ENCODE measurements at places on chromosomes 16 and 17.

GRCh38 chr17:17134957-17135333, 71.2 kb downstream of the PLD6 start:
- no peak for DNase-seq

- DNase-seq: no peak
Observed at GRCh38 chr16:51143196-51143977, 7.7 kb downstream of the SALL1 start.

DNA sequence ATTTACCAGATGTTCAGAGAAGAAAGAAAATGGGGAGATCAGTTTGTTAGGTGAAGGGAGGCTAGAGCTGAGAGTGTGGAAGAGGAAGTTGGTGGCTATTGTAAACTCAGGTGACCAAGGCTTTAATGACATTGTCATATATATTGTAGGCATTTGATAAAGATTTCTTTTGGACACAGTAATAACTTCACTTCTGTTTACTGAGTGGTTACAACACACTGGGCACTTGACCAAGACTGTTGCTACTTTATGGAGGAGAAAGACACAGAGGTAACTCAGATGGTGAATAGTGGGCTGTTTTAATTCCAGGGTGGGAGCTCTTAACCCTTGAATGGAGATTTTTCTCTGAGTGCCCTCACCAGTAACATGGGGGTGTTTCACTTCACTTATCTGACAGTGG, 46.0 kb downstream of the TNRC6A start:
- no peak for DNase-seq

DNA sequence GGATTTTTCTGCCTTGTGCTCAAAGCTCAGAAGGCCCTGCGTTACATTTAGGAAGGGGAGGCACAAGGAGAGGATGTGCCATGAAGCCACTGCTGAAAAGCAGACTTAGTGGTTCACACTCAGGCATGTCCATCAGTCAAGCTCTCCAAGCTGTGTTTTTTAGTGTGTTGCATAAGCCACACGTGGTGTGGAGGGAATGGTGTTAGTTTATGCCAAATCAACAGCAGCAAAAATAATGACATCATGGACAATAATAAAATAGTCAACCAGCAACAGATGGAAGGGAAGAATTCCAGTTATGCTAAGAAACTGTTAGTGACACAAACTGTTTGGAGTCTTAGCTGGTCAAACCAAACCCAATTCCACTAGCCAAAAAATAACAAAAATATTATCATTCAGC, 438.3 kb downstream of the NPIPA7 start:
- no peak for DNase-seq

DNA sequence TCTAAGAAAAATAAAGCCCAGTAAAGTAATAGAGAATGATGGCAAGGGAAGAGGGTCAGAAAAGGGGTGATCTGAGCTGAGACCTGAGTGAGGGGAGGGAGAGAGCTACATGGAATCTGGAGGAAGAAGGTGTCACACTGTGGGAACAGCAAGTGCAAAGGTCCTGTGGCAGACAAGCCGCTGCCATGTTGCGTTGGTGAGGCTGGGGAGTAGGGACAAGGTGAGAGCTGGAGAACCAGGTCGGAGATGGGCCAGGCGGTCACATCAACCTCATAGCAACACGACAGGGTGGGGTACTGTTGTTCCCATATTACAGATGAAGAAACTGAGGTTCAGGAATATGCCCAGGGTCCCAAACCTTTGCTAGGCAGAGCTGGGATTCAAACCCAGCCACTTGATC, 16.6 kb upstream of the CALB2 start:
- no peak for DNase-seq

GRCh38 chr17:58267347-58268324, 13.1 kb downstream of the MPO start:
- no peak for DNase-seq

GRCh38 chr16:80040814-80041213, 440.3 kb upstream of the MAF start:
- no peak for DNase-seq

- DNase-seq: no peak
Observed at GRCh38 chr17:49577963-49578362, 2.3 kb downstream of the NXPH3 start.

DNA sequence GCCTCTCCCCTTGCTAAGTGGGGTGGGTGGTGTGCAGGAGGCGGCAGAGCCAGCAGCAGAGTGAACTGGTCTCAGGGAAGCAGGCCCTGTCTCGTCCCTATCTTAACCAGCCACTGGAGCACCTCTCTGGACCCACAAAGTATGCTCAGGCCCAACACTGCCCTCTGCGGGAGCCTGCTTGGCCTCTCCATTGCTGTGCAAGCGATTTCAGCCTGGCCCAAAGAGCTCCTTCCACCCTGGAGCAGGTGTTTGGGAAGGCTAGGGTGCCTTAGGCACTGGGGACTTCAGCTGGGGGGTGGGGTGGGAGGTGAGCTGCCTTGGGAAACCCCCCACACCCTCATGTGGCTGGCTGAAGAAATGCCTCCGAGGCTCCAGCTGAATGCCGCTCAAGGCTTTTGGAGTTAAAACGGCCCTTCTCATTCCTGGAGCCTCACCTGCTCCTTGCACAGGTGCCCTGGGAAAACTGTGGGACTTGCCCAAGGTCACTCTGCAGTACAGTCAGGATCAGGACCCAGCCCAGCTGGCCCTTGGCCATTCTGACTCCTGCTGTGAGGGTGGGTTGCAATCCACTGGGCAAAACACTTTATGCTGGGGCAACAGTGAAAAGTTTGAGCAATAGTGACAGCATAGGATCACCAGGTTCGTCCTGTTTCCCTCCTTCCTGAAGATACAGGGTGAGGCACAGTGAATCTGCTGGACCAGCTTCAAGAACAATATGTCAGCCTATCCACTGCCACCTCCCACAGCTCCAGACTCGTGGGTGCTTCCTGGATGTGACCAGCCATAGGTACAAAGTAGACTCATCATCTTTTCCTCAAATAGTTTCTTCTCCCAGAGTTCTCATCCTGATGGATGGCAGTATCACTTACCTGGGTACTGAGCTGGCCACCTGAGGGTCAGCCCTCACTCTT, 5.9 kb upstream of the UBE2O start:
- DNase-seq: no peak

GRCh38 chr16:50681021-50681885, at the start of gene SNX20:
TSS of gene SNX20 (minus strand) at chr16:50681312. CDS start at chr16:50677526, 3,786 bp downstream.
- DNase-seq: peak; percentile 60

DNA sequence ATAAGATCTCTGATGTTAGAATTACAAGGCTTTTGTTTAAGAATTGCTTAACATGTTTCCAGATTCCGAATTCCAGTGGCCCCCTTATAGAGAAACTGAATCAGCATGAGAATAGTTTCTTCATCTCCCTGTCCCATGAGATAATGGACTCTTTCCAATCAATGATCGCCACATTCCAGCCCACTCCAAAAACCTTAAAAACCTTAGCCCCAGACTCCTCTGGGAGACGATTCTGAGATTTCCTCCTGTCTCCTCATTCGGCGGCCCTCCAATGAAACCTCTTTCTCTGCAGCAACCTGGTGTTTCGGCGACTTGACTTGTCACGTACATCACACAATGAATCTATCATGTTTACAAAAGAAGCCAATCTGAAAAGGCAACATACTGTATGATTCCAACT, 197.1 kb upstream of the PSMD7 start:
- no peak for DNase-seq

- peak; percentile 74 for DNase-seq
Observed at GRCh38 chr17:57114085-57114673, 29.1 kb downstream of the AKAP1 start.

GRCh38 chr17:66715076-66715675, 119.7 kb upstream of the CACNG5 start:
- no peak for DNase-seq

GRCh38 chr16:82609140-82609539, 17.6 kb upstream of the CDH13 start:
- no peak for DNase-seq

DNA sequence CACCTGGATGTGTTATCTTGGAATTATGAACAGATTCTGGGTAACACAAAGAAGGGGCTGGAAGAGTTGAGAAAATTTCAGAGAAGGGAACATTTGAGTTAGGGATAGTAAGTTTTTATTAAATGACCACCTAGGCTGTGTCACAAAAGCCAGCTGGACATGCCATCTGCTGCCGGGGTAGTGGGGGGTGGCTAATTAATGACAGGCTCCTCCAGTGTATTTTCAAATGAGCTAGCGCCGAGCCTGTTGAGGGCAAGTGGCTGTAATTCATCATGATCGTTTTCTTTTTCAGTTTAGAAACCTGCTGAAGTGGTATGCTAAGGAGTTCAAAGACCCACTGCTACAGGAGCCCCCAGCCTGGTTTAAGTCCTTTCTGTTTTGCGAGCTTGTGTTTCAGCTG, 6.2 kb downstream of the TMEM97 start:
- no peak for DNase-seq

DNA sequence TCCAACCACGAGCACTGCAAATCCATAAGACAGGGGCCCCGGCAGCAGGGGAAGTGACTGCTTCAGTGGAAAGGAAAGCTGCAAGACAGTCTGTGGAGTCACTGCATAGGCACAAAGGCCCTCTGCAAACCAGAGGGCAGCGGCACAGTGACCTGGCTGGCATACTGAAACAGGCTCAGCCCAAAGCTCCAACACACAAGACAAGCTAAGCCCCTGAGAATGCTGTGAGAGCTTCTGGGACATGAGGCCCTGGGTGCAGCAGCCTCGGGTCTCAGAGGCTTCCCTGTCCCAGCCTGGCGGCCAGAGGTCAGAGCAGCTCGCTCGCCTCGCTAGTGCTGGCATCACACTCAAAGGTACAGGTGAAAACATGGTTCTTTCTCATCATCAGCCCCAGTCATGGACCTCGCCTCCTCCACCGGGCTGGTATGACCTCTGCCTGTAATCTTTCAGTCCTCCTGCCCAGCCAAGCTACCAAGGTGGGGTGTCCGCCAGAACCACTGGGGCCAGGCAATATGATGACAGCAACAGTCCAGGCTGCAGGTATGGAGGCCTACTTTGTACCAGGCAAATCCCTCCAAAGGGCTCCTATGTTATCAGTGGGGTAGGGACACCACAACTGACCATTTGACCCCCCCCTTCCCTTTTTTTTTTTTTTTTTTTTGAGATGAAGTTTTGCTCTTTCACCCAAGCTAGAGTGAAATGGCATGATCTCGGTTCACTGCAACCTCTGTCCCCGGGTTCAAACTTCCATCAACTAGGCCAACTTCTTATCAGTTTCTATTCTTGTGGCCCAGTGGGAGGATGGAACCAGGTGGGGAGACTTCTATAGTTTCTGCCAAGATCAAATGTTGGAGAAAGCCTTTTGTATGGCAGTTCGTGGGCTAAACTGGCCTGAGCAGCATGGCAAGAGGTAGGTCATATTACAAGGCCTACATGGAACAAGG, 19.2 kb downstream of the ST3GAL2 start:
- no peak for DNase-seq

DNA sequence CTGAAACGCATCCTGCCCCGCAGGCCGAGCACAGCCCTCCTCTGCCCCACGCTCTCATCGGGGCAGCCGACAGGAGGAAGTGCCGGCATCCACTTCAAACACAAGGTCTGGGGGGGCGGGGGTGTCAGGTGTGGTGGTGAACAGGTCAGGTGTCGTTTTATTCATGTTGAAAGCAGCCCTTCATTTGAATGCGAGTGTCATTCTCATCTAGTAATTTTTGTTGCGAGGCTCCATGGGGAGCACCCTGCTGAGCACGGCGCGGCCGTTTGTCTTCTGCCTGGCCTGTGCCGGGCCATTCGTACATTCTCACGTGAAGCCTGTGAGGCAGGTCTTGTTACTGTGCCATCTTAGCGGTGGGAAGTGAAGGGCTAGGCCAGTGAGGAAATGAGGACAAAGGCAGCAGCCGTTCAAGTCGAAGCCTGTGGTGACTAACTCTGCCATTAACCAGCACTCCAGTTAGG, 1.9 kb downstream of the ACSF3 start:
- DNase-seq: no peak

- no peak for DNase-seq
Observed at GRCh38 chr17:59406808-59407381, 75.4 kb downstream of the YPEL2 start.
